ENCODE measurements at places on chromosomes 12 and 14. TPM values are rescaled to one million over a fixed set of nuclear protein-coding genes. Genes with fewer than 3 reads are reported as not detected.

CLEC6A gene
- under 0.01 TPM for total RNA-seq

ITGA7 gene
- total RNA-seq, result 0.79 TPM

E2F7 gene
- total RNA-seq, result 3.4 TPM

HEATR5A gene
- total RNA-seq, result 15.8 TPM

LGALS3 gene
- 198 TPM for total RNA-seq

PTCSC3 gene
- total RNA-seq, result not detected

RNASE3 gene
- not detected for total RNA-seq

A2M gene
- total RNA-seq, result not detected

CYP27B1 gene
- 3.9 TPM for total RNA-seq

DAZAP2 gene
- total RNA-seq, result 69.1 TPM

FGF23 gene
- not detected for total RNA-seq

RASSF9 gene
- total RNA-seq, result 2.7 TPM

IGFBP6 gene
- 75.5 TPM for total RNA-seq

Data from bronchial epithelial cell (primary cell).